Activated naive CD8-positive, alpha-beta T cell treated with anti-CD3 and anti-CD28 coated beads, Interleukin-2, amount 50 U/mL, for 16 hours (primary cell): ENCODE measurements at places on chromosomes 16 and 17.

DNA sequence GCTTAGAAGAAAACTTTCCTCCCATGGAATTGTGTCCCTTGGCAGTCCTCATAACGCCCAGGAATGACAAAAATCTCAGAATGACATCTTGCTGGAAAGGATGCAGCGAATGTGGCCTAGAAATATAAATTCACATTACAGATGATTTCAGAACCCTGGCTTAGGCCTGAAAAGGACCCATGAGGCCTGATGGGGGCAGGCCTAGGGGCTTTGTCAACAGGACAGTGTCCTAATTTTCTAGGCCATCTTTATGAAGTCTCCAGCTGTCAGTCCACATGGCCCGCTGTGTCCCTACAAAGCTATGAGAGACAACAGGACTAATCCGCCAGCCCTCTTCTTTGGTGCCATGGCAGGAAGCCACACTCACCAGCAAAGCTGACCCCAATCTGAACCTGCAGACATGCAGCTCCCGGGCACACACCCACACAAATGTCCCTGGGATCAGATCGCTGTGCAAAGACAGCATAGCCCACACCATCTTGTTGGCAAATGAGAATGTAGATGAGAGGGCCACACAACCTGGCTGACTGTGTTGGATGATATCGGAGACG is 40.4 kb upstream of the DNAH17 start:
- DNase-seq = no peak

DNA sequence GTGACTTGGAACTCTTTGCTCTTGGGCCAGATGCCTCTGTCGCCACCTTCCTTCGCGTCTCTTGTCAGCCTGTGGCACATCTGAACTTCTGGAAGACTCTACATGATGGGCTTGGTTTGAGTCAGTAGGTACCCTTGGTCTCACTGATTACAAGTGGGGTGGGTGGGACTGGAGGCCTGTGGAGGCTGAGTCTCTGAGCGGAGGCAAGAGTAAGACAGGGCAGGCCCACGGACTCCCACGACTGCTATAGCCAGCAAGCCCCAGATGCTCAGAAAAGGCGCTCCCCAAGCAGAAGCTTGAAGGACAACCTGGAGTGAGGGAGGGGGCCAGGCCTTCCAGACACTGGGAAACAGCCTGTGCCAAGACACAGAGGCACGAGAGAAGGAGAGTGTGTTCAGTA is 145.7 kb downstream of the SNX29 start:
- DNase-seq = no peak

GRCh38 chr16:88455610-88456355 is 2.7 kb downstream of the ZFPM1 start:
- peak; percentile 55 for DNase-seq

DNA sequence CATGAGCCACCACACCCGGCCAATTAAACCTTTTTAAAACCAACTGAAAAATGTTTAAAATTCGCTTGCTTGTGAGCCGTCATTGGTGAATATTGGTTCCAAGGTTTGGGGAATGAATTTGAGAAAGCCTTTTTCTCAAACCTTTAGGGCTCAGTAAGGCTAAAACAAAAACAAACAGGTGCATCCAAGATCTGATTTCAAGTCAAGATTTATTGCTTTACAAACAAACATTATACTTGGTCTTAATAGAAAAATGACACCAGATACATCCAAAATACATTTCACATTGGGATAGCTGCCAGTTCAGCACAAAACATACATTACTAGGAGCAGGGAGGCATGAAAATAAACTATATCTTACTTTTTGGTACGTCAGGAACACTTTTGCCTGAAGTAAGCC is 5.4 kb downstream of the C17orf58 start:
- no peak for DNase-seq

- DNase-seq = no peak
Measured at GRCh38 chr17:45791041-45791582, 7.0 kb downstream of the CRHR1 start.

- DNase-seq = no peak
Measured at GRCh38 chr17:55238931-55239297, 25.8 kb upstream of the HLF start.

DNA sequence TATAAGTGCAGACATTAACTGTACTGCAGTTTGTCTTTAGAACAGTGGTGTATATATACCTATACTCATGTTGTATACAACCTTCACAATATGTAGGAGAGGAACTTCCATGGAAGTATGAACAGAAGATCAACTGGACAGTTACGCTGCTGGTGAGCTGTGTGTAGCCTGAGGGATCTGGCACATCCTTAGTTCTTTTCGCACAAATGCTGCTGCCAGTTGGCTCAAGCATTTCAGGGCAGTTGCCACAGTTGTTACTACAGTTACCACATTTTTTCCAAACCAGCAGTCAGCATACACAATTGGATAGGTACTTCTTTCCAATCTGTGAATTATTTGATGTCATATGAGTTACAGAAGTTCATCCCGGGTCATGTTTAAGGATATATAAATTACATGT is 539.6 kb upstream of the HSBP1 start:
- DNase-seq = no peak

GRCh38 chr16:84199861-84200260 is 8.9 kb downstream of the ADAD2 start:
- no peak for DNase-seq

DNA sequence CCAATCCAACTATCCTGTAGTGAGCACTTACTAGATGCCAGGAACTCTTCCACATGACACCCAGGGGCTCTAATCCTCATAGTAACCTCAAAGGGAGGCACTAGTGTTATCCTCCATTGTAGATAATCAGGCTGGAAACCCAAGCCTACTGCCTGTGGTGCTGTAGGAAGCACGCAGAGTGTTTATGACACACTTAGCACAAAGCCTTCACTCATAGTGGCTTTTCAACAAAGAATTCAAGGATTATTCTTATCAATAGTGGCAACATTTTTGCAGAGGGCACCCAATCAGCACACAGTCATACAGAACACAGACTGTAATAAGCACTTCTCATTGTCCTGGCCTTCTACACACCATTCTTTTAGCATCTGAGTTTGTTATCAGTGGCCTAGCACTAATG is 18.5 kb upstream of the SOX9 start:
- no peak for DNase-seq

- no peak for DNase-seq
Measured at GRCh38 chr16:51008037-51008436, 143.0 kb downstream of the SALL1 start.

GRCh38 chr17:35981908-35982330 is 622 bp upstream of the CCL16 start:
- DNase-seq = no peak

DNA sequence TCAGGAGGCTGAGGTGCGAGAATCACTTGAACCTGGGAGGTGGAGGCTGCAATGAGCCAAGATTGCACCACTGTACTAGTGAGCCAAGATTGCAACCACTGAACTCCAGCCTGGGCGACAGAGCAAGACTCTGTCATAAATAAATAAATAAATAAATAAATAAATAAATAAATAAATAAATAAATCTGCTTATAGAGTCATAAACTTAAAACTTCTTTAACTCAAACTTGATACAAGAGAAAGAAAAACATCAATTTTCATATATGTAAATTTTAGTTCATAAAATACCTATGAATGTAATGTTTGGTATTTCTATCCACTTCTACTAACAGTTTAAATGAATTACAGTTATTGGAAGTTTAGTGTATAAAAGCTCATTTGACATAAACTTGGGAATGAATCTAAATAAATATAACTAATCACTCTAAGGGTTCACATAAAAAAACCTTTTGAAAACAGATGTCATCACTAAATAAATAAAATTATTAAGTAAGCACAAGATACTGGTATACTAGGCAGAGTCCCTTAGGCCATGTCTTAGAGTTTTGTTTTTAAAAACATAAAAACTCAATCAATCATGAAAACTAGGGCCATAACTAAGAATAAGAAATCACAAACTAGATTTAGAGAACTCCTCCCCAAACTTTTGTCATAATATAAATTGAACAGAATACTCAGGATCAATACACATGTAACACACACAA is 54.1 kb downstream of the SMURF2 start:
- no peak for DNase-seq

DNA sequence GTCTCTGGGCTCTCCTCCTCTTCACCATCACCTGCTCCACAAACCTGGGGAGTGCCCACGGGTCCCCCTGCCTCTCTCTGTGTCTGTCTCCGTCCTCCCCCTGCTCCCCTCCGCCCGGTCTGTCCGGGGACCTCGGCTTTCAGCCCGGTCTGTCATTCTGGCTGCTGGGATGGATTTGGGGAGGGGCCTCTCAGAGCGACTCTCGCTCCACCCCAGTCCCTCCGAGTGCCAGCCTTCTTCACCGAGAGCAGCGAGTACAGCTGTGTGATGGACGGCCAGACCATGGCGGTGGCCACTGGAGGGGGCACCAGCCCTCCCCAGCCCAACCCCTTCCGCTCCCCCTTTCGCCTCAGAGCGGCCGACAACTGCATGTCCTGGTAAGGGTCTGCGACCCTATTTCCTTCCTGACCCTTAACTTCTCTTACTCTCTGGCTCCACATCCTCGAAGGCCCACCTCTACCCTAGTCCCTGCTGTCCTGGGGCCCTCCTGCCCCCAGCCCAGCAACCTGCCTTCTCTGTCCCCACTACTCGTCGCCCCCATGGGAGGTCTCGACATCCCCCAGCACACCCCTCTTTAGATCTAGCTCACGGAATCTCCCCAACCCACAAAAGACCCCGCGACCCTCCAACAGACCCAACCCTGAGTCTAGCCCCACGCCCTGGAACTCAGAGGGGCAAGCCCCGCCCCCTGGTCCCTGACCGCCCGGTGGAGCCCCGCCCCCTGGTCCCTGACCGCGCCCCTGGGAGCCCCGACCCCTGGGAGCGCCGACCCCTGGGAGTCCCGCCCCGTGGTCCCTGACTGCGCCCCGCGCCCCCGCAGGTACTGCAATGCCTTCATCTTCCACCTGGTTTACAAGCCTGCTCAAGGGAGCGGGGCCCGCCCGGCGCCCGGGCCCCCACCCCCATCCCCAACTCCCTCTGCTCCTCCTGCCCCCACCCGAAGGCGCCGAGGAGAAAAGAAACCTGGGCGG is 5.6 kb upstream of the CXCL16 start:
- no peak for DNase-seq

DNA sequence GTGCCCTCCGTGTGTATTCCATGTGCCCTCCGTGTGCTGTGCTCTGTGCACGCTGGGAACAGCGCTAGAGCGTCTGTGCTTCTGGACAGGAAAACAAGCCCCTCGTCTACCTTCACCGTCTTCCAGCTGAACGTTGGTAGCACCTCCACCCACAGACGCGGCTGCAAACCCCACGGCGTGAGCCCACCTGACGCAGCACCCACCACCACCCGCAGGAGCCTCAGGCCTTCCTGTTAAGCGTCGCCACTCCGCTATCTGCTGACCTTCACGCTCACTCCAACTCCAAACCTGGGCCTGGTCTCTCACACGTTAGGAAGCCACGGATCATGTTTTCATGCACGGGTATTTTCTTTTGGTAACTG is 56.6 kb downstream of the ENGASE start:
- no peak for DNase-seq

- DNase-seq = no peak
Measured at GRCh38 chr17:43560461-43561427, 14.6 kb upstream of the ETV4 start.

GRCh38 chr17:81094509-81095382 is 59.8 kb downstream of the BAIAP2 start:
- peak; percentile 67 for DNase-seq

DNA sequence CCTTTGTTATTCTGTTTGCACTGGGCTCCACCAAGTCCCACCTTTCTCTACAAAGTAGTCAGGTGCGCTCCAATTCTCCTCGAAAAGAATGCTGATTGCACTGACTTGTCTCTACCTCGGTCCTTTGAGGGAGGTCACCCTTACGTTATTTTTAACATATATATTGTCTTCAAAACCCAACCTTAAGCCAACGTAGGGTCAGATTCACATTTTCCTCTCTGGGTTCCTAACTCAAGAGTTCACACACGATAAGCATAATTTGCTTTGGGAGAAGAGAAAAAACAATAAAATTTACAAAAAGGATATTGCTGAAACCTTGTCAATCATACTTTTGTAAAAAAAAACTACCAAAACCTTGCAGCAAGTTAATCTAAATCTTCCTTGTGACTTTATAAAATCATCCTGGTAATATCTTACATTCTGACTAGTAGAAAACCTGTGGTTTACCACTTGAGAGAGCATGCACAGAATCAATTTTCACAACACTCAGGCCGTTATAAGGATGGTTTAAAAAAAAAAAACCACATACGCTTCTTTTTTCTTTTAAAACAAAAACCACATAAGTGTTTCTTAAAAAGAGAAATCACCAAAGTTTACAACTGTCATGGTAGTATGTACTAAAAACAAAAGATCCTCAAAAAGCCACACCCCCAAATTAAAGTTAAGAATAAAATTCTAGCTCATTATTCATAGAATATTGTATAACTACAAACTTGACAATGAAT is 72.2 kb upstream of the TRAP1 start:
- DNase-seq = no peak

DNA sequence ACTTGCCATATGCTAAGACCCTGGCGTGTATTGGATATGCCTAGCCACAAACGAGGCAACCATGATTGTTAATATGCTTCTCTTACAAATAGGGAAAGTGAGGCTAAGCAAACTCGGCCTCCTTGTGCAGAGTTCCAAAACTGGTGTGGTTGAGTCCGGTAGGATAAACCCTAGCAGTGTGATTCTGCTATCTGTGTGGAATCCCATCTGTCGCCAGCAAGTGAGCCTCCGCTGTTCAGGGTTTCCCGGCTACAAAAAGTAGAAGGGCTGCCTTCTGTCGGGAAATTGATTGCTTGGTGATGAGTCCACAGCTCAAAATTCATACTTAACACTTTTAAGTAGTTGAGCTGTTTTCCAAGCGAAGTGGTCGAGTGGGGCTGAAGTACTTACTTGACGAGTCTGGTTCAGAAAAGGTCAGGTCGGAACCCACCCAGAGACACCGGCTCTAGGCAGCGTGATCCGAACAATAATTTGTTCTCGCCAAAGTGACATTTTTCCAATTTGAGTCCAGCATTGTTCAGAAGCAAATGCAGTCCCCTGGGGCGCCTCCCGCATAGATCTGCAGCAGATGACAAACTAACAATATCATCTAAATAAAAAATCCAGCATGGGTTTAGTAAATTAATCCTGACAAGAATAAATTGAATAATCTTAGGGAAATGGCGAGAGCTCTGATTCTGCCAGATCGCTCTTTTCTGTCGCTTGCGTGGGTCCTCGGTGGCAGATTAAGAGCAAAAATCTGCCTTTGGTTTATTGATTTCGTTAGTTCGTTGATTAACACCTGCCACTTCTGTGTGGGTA is 686.7 kb upstream of the RBFOX1 start:
- DNase-seq = no peak

DNA sequence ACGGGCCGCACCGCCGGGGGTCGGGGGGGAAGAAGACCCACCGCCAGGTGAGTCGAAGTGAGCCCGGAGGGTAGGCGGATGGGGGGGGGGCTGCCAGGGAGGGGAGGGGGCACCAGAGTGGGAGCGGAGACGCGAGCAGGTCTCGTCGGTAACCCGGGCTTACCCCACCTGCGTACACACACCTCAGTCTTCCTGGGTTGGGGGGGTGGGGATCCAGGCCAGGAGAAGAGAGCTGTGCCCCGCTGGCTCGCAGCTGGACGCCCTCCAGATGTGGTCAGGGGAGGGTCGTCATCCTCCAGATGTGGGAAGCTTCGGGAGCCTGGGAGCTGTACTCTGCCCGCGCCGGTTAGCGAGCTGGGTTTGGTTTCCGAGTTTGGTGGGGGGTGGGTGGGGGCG is 1.2 kb downstream of the CACNA1G start:
- DNase-seq = no peak
